ENCODE measurements at places on chromosomes 7 and 10.

- DNase-seq, result no peak
Measured at GRCh38 chr7:68256295-68256694, 1259.7 kb downstream of the TYW1 start.

DNA sequence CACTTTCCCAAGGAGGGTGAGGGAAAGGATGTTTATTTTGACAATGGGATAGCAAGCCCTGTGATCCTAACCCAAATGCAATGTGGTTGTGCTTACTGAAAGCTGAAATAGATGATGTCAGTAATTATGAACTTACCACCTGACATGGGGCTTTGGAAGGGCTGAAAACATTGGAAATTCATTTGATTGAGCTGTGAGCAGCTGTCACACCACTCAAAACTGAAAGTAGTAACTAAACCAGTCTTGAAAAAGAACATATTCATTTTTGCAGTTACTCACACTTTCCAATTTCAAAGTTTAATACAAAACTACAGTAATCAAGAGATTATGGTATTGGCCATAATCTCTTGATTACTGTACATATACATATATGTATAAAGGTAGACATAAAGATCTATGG lies 155.5 kb upstream of the HPS1 start:
- no peak for DNase-seq

DNA sequence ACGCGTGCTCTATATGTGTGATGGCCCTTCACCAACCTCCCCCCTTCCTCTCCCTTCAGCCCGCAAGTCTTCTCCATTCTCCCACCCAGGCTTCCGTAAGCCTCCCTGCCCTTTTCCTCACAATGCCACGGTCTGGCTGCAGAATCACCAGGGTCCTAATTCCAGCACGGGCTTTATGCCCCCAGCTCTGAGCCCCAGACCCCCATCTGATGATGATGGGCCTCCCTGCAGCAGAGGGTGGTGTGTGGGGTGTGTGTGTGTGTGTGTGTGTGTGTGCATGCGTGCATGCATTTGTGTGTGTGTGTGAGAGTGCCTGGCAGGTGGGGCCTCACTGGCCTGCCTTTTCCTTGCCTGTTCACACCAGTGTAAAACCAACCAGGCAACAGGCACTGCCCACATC lies 109.9 kb downstream of the OAT start:
- no peak for DNase-seq

GRCh38 chr7:25849500-25850184 lies 302.4 kb upstream of the NFE2L3 start:
- no peak for DNase-seq

GRCh38 chr10:13080643-13081042 lies 19.3 kb upstream of the OPTN start:
- no peak for DNase-seq

- no peak for DNase-seq
Measured at GRCh38 chr10:64855941-64856340, 1334.7 kb downstream of the REEP3 start.

GRCh38 chr7:25770670-25771069 lies 381.3 kb upstream of the NFE2L3 start:
- DNase-seq, result no peak

All from stimulated activated CD4-positive, alpha-beta T cell treated with anti-CD3 and anti-CD28 coated beads, Interleukin-1b, Interleukin-23, amount 100 ng/mL, for 4 hours (primary cell).